ENCODE measurements at places on chromosomes 1 and 21. TPM values are rescaled to one million over a fixed set of nuclear protein-coding genes. Genes with fewer than 3 reads are reported as not detected.

The OR14K1 gene
- not detected for total RNA-seq

The PDZK1 gene
- total RNA-seq = 0.95 TPM

The UBL4B gene
- total RNA-seq = not detected

The OPRD1 gene
- total RNA-seq = 0.07 TPM

The LENEP gene
- not detected for total RNA-seq

The OLIG2 gene
- 0.07 TPM for total RNA-seq

The HSD3B2 gene
- not detected for total RNA-seq

The ETNK2 gene
- 27.6 TPM for total RNA-seq

The DNAJC28 gene
- 0.28 TPM for total RNA-seq

The RAP1GAP gene
- 10.5 TPM for total RNA-seq

The KRTAP7-1 gene
- total RNA-seq = not detected

The CD160 gene
- 0.05 TPM for total RNA-seq

The CCT3 gene
- 420 TPM for total RNA-seq

The CYP4X1 gene
- total RNA-seq = not detected

The SORT1 gene
- 3.9 TPM for total RNA-seq

The S100A11 gene
- 2,013 TPM for total RNA-seq

The SAMD13 gene
- 0.52 TPM for total RNA-seq

The OVAAL gene
- total RNA-seq = 0.11 TPM

The KLF17 gene
- total RNA-seq = 0.50 TPM

The MARCKSL1 gene
- 61.7 TPM for total RNA-seq

The BARHL2 gene
- not detected for total RNA-seq

The SLAMF7 gene
- 1.0 TPM for total RNA-seq

The DMBX1 gene
- total RNA-seq = 0.49 TPM

The EPHA10 gene
- total RNA-seq = 0.95 TPM

The RPS6KA1 gene
- 15.5 TPM for total RNA-seq

The MPL gene
- total RNA-seq = 0.16 TPM

The NFIA gene
- total RNA-seq = 8.9 TPM

The IPP gene
- 4.7 TPM for total RNA-seq

The OR2T29 gene
- not detected for total RNA-seq

The LRRC71 gene
- total RNA-seq = 0.15 TPM

The TNFRSF8 gene
- total RNA-seq = 0.10 TPM

The ADAMTS4 gene
- total RNA-seq = 0.01 TPM

The SGIP1 gene
- total RNA-seq = not detected

The CHD5 gene
- 1.5 TPM for total RNA-seq

The CD164L2 gene
- not detected for total RNA-seq

The FBXO2 gene
- 9.3 TPM for total RNA-seq

The SPRR2A gene
- total RNA-seq = not detected

The MANEAL gene
- 25.0 TPM for total RNA-seq

The RNF186 gene
- not detected for total RNA-seq

The AHCTF1 gene
- total RNA-seq = 34.8 TPM
